ENCODE measurements at places on chromosomes 1 and 21.

DNA sequence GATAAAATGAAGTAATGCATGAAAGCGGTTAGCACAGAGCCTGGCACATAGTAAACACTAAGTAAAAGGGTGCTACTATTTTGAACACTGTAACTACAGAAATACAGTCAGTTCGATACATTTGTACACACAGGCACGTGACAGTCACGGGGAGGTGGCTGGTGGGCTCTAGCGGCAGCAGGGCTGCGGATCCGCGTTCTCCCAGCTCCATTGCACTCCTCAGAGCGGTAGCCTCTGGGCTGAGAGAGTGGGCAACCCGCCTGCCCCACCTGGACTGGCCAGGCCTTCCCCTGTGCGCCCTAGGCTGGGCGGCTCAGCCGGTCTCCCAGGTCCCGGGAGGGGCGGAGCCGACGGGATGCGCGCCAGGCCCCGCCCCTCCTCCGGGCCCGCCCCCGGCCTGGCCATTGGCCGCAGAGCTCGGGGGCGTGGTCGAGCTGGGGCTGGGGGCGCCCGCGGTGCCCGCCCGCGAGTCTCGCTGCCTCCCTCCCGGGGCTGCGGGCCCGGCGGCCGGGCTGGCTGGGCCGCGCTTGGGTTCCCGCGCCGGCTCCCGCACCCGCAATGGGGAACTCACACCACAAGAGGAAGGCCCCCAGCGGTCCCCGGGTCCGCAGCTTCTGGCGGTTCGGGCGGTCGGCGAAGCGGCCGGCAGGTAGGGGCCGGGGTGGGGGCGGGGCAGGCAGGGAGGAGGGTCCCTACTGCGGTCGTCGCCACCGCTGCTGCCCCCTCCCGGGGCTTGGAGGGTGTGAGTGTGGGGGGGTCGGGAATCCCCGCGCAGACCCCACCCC lies 51.2 kb upstream of the SYNC start:
- DNase-seq: peak; percentile 60

DNA sequence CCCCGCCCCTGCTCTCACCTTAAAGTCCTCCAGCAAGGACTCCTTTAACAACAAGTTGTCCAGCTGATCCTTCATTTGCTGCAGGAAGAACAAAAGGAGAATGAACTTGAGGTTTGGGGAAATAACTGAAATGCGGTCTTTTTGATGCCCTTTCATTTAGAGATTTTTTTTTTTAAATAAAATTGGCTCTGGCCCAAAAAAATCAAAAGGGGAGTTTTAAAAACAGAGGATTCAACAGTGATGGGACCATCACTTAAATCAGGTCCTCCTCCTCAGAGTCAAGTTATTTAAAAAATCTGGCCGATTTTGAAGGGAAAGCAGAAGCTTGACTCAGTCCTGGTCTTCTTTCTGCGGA lies 742 bp downstream of the IL19 start:
- DNase-seq: no peak

GRCh38 chr1:1122981-1123480 lies 7.1 kb upstream of the C1orf159 start:
- DNase-seq: no peak

DNA sequence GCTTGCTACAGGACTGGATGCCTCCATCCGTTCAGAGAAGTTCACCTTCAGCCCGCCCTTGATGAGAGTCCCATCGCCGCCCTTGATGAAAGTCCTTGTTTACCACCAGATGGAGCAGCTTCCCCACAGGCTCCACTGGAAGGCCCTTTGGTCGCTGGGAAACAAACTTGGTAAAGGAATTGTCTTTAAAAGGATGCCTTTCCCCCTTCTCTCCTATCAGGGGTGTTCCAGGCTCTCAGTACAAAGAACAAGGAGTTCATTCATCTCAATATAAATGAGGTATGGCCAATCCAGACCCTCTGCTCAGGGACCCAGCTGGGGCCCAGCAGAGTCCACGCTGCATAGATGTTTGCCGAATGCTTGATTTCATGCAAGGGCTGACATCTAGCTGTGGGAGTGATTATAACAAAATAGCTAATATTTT lies 50.8 kb downstream of the CAPN9 start:
- DNase-seq: no peak

- DNase-seq: no peak
Observed at GRCh38 chr1:3261969-3262579, 192.4 kb upstream of the ARHGEF16 start.

DNA sequence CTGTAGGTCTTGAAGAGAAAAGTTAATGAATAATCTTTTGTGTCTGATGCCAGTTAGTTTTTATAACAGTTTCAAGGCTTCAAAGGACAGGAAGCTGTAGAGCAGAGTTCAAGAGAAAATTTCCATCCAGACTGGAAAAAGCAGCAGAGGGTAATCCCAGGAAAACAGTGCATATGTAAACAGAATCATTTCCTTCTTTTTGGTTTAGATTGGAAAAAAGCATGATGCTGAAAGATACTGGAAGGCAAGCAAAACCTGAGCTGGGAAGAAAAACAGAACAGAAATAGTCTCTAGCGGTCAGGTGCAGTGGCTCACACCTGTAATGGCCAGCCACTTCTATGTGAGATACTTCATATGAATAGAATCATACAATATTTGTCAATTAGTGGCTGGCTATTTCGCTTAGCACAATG lies 71.9 kb downstream of the ZSWIM5 start:
- no peak for DNase-seq

DNA sequence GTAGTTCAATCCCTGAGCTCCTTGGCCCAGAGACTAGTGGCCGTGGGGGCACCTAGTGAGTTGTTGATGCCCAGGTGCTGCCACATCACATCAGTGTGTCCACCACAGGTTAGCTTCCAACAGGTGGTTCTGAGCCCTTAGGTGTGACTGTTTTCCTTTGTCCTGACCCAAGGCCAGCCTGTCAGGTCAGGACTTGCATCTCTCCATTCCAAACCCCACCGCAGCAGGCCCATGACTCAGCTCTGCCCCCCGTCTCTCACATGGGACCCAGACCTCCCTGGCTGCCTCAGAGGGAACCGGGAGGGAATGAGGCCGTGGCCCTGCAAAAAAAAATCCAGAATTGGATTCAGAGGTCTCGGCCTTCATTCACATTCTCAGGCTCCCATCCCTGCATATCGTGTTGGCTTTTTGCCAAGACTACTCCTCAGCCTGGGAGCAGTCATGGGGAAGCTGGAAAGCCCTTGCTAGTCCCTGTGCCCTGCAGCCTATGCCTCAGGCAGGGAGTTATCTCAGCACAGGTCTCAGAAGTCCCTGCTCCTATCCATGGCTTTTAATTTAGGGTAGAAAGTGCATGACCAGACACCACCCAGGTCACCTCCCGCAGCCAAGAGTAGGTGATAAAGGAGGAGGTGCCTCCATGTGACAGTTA lies 7.2 kb downstream of the INAVA start:
- DNase-seq: no peak

DNA sequence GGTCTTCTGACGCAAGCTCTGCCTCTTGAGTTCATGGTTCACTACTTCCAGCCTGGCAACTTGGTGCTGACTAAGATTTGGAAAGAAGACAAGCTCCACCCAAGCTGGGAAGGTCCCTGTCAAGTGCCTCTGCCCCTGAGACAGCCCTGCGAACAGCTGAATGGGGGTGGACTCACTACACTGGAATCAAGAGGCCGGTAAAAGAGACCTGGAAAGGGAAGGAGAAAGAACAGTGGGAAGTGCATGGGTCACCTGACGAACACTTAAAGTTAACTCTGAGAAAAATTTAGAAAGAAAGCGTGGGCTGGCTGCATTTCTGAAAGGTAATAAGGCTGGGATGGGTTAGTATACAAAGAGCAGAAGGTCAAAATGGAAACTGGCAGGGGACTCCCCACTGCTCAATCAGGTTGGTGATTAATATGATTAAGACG lies 26.1 kb upstream of the ZNF496 start:
- no peak for DNase-seq

- no peak for DNase-seq
Observed at GRCh38 chr21:14620152-14620551, 74.0 kb upstream of the SAMSN1 start.

DNA sequence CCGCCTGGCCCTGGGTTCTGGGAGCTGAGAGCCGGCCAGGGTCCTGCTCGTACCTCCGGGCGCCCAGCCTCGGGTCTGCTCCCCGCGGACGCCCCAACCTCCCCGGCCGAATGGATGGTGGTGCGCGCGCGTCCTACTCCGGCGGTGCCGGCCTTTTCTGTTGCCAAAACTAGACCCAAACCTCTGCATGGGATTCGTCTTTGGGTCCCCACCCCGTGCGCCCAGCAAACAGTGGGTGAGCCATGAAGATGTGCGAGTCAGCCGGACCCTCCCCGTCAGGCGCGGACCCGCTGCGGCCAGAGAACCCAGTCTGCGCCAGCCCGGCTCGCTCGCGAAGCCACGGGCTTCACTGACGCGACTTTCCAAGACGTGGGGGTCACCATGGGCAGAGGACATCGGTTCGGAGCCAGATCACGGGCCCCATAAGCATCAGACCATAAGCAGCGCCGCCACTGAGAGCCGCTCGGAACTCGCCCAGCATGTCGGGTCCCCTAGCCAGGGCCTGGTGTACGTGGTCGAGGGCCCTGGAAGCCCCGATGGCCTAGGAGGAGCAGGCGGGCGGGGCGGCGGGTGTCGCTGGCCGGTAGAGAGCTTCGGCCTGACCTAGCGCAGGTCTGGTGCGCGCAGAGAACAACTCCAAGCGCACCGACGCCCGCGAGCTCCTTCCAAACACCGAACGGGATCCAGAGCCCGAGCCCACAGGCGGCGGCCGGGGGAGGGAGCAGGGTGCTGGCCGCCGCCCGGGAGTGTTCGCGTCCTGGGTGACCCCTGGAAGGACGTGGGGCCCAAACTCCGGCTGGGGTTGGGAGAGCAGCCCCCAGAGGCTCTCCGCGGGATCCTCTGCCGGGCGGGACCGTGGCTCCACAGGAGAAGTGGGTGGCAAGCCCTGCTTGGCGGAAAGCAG lies 1.0 kb upstream of the TP73 start:
- DNase-seq: no peak

DNA sequence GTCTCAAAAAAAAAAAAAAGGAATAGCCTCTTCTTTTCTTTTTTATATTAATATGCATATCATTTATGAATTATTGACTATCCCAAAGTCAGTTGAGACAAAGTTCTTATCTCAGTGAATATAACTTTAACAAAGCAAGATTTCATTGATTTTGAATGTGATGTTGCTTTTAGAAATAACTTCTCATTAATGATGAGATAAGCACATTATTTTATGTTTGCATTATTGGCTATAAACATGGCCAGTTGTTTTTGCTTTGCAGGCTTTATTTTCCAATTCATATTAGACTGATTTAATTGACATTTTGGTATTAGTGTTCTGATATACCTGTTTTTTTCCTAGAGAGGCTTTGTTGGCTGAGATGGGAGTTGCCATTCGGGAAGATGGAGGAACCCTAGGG lies 81.3 kb downstream of the KIF1B start:
- DNase-seq: no peak

GRCh38 chr1:197841158-197841557 lies 61.3 kb upstream of the C1orf53 start:
- no peak for DNase-seq

GRCh38 chr1:30637183-30637980 lies 86.0 kb downstream of the MATN1 start:
- no peak for DNase-seq

DNA sequence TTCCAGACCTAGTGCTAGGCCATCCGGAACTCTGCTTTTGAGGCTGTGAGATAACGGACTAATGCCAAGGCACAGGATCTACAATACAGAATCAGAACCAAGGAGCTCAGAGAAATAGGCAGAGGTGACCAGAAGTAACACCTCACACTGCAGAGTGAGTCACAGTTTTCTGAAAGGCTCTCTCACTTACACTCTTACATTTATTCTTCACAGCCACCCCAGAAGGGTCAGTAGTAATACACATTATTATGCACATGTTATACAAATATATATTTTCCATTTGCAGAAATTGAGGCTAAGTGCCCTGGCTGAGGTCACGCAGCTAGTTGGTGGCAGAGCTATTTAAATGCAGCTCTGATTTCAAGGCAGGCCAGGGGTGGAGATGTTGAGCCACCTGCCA lies 542.5 kb downstream of the OMA1 start:
- DNase-seq: no peak

DNA sequence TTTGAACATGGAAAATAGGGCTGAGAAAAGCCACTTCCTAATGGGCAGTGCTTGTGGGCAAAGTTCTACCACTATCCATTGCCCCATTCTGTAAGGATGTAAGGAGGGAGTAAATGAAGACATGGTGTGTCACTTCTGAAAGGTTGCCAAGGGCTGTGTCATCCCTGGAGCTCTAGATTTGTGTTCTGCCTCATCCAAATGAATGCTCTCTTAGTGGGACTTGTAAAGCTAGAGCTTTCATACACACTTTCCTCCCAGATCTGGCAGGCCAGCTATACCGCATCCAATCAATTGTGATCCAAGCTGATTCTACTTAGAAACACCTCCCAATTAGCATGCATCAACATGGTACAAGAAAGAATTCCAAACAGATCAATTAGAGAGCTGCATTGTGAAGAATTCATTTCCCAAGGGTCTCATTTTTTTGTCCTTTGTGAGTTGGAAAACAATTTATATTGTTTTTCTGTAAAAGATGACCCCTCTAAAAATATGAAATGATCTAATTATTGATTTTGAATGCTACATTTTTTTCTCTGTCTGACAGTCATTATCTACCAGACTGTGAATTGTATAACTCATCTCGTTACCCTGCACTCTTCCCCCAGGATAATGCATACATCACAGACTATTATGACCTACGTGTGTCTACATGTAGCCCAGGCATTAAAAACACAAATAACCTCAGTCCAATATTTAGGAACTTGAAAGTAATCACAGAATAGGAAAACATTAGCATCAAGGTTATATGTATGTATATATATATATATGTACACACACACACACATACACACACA lies 117.1 kb upstream of the DUSP10 start:
- no peak for DNase-seq

DNA sequence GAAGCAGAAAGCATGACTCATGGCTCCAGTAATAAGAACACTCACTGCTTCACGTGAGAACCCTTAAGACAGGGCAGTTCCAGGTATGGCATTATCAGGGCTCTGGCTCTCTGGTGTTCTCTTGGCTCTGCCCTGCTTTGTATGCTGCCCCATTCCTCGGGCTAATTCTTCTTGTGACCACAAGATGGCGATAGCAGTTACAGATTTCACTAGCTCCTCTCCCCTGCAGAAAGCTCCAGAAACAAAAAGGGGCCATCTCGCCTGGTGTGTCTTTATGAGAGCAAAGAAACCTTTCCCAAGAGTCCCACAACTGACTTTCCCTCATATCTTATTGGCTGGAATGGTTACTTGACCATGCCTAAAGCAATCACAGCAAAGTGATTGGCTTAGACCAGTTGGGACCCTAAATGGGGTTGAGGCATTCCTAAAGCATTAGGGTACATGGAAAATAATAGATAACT lies 60.1 kb downstream of the F3 start:
- DNase-seq: peak; percentile 0

GRCh38 chr1:1092149-1092855 lies 18.2 kb upstream of the RNF223 start:
- no peak for DNase-seq

GRCh38 chr1:101992821-101993575 lies 3.7 kb downstream of the OLFM3 start:
- DNase-seq: no peak

DNA sequence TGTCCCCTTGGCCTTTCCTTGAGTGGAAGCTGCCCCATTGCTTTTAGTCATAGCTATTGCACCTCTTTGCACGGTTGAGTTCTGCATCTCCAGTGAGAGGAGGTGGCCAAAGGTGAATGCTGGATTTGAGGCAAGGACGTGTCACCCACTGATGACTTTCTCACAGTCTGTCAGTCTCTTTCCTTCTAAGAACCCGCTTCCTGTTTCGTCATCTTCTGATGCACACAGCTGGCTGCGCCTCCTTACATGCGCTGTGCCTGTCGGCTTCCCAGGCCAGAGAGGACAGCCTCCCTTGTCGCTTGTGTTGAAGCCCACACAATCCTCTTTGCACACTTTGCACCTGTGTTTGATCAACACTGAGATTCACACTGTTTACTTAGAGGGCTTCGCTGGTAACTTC lies 41.8 kb upstream of the PWP2 start:
- peak; percentile 84 for DNase-seq

Measured in T follicular helper cell (primary cell).